ENCODE measurements at places on chromosomes 5 and 9.

DNA sequence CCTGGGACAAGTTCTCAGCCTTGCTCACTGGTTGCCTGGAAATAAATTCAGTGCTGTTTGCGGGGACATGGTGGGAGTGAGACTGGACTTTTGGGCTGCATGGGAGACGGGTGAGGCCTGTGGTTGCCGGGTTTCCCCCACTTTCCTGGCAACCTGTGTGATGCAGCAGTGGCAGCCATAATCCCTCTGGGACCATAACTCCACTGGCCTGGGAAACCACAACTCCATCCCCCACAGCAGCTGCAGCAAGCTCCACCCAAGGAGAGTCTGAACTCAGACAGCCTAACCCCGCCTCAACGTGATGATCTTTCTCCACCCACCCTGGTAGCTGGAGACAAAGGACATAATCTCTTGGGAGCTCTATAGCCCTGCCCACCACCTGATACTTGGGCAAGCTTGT lies 349.9 kb downstream of the PIK3R1 start:
- no peak for DNase-seq

- DNase-seq: no peak
Observed at GRCh38 chr9:131704988-131705387, 34.9 kb downstream of the RAPGEF1 start.

- DNase-seq: no peak
Observed at GRCh38 chr5:139131465-139131864, 66.7 kb downstream of the SIL1 start.

- DNase-seq: no peak
Observed at GRCh38 chr9:100058699-100059579, 39.9 kb downstream of the ERP44 start.

DNA sequence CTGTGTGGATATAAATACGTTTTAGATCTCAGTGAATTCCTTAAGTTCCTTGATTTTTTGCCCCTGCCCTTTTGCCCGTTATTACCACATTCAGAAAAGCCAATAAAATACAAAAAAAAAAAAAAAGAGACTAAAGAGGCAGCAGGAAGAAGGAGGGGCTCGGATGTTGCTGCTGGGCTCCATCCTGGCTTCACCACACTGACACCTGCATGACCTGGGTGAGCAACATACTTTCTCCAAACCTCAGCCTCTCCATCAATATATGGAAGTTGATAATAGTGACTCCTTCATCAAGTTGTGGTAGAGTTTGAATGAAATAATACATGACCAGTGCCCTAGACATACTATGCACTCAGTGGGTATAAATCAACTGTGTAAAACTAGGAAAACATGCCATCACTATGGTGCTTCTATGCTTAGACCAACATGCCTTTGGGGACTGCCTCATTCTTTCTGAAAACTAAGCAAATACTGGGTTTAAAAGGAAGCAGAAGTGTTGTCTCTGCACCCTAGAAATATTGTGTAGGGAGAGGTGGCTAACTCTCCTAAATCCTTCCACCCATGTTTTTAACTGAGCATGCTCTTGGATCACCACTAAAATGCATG lies 243.0 kb downstream of the PIK3R1 start:
- no peak for DNase-seq

GRCh38 chr5:154055201-154055600 lies 16.4 kb downstream of the MFAP3 start:
- DNase-seq: no peak

DNA sequence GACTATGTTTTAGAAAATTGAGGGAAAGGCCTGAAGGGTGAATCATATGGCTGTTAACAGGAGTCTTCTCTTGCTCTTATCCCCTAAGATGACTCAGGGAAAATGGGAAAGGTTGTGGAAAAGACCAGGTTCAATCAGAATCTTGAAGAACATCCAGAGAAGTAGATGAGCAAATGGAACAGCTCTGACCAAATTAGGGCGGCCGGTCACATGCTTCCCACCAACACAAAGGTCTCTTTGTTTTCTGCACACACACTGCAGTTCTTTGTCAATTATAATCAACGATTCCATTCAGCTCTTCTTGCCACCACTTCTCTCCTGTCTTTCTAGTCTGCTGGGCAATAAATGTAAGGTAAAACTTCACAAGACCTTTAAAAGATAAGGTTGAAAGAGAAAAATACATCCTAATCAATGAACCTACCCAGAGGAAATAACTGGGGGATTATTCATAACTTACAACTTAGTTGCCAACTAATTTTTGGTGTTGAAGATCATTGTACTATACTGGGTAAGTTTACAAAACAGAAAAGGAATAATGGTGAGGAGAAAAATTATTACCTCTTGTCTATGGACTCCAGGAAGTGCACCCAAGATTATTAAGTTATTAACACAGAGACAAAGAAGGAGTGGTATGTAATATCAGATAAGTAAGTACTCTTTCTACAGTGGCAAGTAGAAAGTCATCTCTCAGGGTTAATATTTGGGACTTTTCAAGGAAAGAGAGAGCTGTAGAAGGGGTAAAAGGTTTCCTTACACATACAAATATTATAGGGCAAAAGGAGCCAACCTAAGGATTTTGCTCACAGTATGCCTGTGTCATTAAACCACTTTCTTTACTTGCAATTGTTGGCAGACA lies 441.9 kb upstream of the PIK3R1 start:
- DNase-seq: no peak

DNA sequence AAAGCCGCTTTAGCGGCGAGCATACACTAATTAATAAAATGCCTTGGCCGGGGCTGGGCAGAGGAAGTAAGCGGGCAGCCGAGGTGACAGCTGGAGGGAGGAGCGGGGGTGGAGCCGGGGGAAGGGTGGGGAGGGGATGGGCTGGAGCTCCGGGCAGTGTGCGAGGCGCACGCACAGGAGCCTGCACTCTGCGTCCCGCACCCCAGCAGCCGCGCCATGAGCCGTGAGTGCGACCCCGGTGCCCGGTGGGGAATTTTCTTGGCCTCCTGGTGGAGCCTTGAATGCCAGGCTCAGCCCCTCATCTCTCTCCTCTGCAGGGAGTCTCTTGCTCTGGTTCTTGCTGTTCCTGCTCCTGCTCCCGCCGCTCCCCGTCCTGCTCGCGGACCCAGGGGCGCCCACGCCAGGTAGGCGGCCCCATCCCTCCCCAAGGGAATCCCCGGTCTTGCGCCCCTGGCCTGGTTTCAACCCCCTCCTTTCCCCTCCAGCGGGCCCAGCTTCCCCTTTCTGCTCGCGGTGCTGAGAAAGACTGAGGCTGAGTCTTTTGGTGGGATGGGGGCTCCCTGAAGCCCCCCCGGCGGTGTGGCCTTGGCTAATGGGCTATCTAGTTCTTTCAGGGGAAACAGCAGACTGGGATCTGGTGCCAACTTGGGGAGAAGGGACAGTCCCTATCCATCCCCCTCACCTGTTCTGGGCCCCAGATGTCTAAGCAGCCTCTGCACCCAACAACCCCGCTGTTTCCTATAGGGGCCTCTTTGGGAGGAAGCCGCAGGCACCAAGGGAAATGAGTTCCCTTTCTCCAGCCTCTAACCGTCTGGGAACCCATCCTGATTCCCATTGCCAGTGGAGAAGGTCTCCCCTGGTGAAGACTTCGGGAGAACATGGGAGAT lies at the start of gene PTGS1:
PTGS1 (plus strand) TSS at position 156 of the 887 bp plus-strand sequence; CDS start at position 217, 61 bp downstream.
- no peak for DNase-seq

DNA sequence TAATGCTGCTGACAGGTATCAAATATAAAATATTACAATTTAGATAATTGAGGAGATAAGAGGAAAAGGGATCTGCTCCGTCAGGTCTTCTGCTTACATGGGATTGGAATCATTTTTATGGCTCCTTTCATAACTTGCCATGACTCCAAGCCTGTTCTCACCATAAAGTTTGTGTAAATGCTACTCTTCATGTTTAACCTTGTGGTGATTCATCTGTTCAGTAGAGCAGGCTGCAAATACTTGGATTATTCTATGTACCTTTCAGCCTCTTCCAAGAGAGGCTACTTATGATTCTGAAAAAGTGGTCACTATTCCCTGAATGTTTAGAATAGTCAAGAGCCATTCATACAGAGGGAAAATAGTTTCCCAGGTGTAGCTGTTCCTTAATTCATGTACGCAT lies 66.9 kb downstream of the SLC44A1 start:
- no peak for DNase-seq

- DNase-seq: no peak
Observed at GRCh38 chr5:38164776-38165399, 93.5 kb upstream of the EGFLAM start.

GRCh38 chr5:8157320-8157822 lies 288.4 kb downstream of the MTRR start:
- DNase-seq: no peak

- no peak for DNase-seq
Observed at GRCh38 chr5:51632027-51632426, 248.8 kb downstream of the ISL1 start.

DNA sequence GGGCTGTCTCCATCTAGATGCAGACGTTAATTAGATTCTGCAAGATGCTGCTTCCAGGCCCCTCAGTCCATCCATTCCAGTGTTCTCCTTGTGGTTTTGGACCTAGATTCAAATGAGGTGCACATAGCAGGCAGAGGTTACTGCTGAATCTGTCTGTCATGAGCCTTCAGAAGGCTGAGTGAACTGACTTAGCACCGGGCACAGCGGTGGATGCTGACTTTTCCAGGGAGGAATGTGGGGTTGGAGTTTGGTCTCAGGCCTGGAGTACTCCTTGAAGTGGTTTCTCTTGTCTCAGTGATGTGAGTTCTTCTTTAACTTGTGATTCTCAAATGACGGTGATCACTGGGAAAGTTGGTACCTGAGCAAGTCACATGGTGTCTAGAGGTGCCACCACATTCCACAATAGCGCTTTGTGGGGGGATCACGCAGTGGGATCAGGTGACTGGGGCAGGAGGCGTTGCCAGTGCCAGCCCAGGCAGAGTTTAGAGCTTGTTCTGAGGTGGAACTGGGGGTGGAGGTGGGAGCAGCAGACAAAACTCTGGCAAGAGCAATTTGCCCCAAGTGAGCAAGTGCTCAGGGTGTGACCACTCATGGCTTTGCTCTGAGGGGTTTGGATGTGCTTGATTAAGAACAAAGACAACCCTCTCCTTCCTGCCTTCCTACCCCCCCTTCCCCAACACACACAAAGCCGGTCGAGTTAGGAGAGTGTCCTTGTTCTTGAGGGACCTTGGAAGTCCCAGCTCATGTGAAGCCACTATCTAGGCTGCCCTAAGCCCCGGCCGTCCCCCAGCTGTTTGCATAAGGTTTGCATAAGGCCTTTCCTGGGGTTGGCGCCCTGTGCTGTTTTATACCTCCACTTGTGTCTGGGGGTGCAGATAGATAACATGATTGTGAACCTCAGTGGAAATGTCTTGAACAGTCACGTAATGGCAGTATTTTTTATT lies 25.1 kb downstream of the JADE2 start:
- DNase-seq: no peak

- DNase-seq: no peak
Observed at GRCh38 chr5:35146406-35146805, 83.9 kb downstream of the PRLR start.

DNA sequence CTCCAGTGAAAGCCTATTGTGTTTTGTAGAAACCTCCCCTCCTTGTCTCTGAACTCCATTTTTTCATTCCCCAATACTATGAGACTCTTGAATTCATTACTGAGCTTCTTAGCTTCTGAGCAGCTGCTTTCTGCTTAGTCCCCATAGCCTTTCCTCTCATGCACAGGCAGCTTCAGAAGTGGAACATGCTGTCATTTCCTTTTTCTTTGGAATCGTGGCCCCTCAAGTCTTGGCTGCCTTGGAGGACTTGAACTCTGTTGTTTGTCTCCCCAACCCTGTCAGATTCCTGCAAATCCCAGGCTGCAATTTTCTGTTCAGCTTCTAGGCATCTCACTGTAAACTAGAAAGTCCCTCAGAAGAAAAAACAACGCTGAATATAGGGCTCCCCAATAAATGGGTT lies 268.5 kb downstream of the ARRDC3 start:
- DNase-seq: no peak

GRCh38 chr9:89225036-89225435 lies 46.4 kb upstream of the SHC3 start:
- DNase-seq: no peak

GRCh38 chr5:77353251-77353650 lies 138.9 kb downstream of the WDR41 start:
- no peak for DNase-seq

DNA sequence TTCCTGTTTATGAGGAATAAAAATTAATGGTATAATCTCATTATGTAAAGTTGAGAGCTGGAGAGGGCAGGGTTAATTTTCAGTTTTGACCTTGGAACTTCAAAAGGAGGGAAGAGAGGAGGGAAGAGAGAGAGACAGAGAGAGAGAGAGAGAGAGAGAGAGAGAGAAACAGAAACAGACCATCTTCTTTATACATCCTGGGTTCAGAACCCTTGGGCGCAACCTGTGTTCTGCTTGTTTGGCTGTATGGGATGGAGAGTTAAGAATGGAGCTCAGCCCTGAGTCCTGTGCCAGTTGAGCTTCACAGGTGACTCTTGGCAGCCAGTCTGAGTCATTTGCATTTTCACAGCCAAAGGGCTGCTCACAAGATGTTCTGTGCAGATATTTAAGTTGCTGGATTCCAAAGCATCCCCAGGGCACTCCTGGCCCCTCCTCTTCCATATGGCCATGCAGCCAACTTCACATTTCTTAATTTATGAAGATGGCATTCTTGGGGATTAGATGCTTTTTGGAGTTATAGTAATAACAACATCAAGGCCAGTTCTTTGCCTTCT lies 143.5 kb downstream of the CARTPT start:
- no peak for DNase-seq

- DNase-seq: no peak
Observed at GRCh38 chr5:53924392-53924791, 364.0 kb downstream of the NDUFS4 start.

- DNase-seq: no peak
Observed at GRCh38 chr9:96116275-96117064, 185.5 kb downstream of the HSD17B3 start.

DNA sequence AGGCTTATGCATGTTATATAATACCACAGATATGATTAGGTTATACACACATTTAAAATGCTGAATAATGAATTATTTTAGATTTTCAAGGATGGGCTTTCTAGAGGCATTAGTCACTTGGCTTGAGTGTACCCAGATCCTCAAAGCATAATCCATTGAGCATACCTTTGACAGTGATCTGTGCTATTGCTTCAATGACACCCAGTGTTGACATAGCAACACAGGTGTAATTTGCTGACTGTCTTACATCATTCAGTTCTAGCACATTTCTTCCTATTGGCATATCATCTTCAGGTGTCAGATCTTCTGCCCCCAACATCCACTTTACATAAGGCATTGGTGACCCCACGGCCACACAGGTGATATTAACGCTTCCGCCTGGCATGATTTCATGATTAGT lies 721.5 kb upstream of the DMAC1 start:
- DNase-seq: no peak

DNA sequence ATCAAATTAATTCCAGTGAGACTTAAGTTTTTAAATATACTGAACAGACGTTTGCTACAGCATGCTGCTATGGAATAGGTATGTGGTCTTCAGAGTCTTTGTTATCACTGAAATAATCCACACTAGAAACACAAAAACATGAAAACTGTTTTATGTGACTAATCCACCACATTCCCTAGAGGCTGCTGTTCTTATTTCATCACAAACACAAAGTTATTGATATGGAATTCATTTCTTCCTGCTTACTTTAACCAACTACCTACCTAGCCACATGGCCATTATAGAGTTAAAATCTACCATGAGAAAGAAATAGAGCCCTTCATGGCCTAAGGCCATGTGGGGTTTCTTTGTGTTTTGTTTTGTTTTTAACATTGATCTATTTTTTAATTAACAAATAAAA lies 232.3 kb upstream of the PTGER4 start:
- no peak for DNase-seq

- no peak for DNase-seq
Observed at GRCh38 chr5:136235321-136235720, 42.4 kb upstream of the SMIM32 start.

GRCh38 chr5:10934783-10935355 lies 173.8 kb upstream of the DAP start:
- no peak for DNase-seq
